ENCODE measurements at places on chromosomes 11 and 22.

DNA sequence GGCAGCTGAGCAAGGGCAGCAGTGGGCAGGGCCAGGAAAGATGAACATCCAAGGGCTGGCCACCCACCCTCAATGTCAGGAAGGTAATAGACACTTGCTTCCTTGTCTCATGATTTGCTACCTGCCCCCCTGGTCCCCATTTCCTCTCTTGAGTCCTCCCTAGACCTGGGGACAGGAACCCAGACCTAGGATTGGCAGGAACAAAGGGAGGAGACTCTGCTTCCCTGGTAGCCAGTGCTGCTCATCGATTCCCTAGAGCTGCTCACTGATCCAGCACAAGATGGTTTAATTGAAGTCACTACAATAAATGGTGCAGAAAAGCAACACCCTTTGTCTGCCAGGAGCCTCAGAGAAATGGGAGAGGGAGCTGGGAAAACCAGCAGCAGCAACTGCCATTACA, 67.8 kb upstream of the CHST1 start:
- no peak overlapping the region for H3K4me3 ChIP-seq
- peaks cover 44% of the 10 kb centered on the region for H3K27me3 ChIP-seq
- no peaks in the 10 kb centered on the region for H3K4me1 ChIP-seq
- H3K27ac ChIP-seq, result no peak overlapping the region

DNA sequence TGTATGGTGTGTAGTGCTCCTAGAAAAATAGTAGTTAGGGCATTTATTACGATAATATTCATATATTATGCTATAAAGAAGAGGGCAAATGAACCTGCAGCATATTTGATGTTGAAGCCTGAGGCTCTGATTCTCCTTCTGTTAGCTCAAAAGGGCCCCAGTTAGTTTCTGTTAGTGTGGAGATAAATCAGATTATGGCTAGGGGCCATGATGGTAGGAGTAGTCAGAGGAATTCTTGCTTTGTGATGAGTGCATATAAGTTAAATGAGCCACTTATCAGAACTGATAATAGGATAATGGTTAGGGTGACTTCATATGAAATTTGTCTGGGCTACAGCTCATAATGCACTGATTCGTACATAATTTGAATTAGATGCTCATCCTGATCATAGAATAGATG, 298.4 kb downstream of the DYNC2H1 start:
- H3K27ac ChIP-seq, result no peak overlapping the region
- no peak for DNase-seq
- no peaks in the 10 kb centered on the region for H3K36me3 ChIP-seq
- no peaks in the 10 kb centered on the region for H3K27me3 ChIP-seq
- H3K4me3 ChIP-seq, result no peak overlapping the region
- H3K4me1 ChIP-seq, result no peaks in the 10 kb centered on the region

DNA sequence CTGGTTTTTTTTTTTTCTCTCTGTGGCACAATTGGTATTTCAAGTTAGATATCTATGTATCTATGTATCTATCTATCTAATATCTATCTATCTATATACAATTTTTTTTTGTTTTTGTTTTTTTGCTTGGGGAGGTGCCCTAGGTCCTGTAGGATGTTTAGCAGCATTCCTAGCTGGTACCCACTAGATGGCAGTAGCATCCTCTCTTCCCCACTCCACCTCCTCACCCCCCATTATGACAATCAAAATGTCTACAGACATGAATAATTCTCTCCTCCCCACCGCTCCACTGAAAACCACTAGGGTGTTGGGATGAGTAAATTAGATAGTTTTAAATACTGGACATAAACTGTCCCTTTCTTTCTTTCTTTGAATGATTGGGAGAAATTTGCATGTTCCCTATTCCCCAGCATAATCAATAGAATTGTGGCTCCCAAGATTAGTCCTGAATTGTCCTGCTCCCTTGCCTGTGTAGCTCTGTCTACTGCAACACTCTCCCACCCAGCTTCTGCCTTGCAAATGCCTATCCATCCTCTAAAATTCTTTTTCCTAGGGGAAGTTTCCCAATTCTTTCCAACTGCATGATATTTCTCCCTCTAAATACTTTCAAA, 1152.4 kb downstream of the LRRC4C start:
- H3K4me3 ChIP-seq, result no peak overlapping the region
- H3K27me3 ChIP-seq, result no peaks in the 10 kb centered on the region
- DNase-seq, result no peak
- no peaks in the 10 kb centered on the region for H3K4me1 ChIP-seq

DNA sequence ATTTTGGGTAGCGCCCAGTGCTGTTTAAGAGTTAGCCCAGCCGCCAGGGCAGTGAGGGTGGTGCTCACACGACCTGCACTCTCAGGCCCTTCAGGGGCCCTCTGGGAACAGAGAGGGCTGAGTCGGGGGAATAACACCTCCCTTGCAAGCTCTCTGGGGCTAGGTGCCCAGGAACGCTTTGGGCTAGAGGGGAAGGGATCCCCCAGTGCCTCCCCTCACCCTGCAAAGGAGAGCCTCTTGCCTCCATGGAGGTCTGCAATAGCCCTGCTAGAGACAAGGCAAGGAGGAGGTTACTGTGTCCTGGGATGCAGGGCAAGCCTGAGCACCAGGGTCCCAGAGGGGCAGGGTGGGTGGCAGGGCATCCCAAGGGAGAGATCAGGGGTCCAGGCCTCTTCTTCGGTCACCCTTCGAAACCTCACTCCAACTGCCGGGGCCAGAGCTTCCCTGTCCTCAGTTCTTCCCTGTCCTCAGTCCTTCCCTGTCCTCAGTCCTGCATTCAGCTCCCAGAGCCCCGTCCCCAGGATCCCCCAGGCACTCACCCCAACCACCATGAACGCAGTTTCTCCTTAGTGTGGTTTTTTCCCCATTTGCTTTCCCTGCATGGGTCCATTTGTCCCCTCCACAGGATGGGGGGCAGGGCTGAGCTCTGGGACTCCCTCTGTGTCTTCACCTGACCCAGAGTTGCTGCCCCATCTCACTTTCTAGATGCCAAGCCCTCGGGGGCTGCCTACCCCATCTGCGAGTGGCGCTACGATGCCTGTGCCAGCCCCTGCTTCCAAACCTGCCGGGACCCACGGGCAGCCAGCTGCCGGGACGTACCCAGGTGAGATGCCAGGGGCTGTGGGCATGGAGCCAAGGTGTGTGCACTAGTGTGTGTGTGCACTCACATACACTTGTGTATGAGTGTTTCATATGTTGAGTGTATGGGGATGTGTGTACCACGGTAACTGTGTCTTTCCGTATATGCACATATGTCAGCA, 60.8 kb downstream of the OTOG start:
- no peaks in the 10 kb centered on the region for H3K36me3 ChIP-seq
- H3K27me3 ChIP-seq, result peaks cover 28% of the 10 kb centered on the region
- no peak overlapping the region for H3K4me3 ChIP-seq
- DNase-seq, result peak; percentile 3

- no peak overlapping the region for H3K4me3 ChIP-seq
- DNase-seq, result no peak
- no peaks in the 10 kb centered on the region for H3K4me1 ChIP-seq
Observed at GRCh38 chr11:122345586-122345985, 229.6 kb upstream of the BLID start.

DNA sequence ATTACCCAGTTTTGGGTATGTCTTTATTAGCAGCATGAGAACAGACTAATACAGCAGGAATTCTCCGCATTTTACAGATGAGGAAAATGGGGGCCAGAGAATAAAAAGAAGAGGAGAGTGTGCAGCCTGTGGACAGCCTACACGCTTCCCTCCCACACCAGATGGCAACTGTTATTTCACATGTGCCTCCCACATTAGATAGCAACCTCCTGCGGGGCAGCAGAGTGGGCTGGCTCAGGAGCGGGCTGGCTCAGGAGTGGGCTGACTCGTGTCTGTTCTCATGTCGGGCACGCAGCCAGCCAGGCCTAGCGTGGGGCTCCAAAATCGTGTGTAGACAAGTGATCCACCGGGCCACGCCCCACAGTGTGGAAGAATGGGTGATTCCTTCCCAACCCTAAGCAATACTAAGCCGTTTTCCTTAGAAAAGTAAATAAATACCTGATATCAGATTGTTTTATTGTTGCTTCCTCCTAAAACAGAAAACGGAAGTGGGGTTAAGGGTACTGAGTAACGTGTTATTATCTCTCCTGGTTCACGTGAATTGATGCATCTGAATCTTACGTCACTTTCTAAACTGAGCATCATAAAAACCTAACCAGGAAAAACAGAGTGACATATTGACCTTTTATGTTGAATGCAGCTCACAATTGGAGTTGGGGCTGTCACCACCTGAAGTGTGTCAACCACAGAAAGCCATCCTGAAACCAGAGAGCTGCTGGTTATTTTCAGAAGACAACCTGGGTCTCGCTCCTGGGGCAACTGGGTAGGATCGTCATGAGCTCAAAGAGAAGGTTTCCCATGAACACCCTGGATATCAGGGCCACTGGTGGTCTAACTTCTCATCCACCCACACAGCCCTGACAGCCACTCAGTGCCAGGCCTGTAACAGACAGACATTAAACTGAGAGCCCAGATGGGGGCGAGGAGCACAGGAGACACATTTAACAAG, 3.3 kb downstream of the TTLL1 start:
- H3K36me3 ChIP-seq, result peaks cover 8% of the 10 kb centered on the region
- peak overlapping the region; percentile 64 for H3K4me3 ChIP-seq
- H3K27ac ChIP-seq, result peak overlapping the region; percentile 92
- peaks cover 27% of the 10 kb centered on the region for H3K4me1 ChIP-seq
- H3K27me3 ChIP-seq, result no peaks in the 10 kb centered on the region

- H3K27ac ChIP-seq, result no peak overlapping the region
- H3K27me3 ChIP-seq, result no peaks in the 10 kb centered on the region
- no peaks in the 10 kb centered on the region for H3K36me3 ChIP-seq
- no peak overlapping the region for H3K4me3 ChIP-seq
- H3K4me1 ChIP-seq, result peaks cover 9% of the 10 kb centered on the region
- DNase-seq, result no peak
Observed at GRCh38 chr11:69044111-69045013, 4.4 kb upstream of the TPCN2 start.

GRCh38 chr22:24205438-24206195, 24.3 kb downstream of the SUSD2 start:
- DNase-seq, result no peak
- H3K36me3 ChIP-seq, result peaks cover 2% of the 10 kb centered on the region
- no peaks in the 10 kb centered on the region for H3K27me3 ChIP-seq
- no peaks in the 10 kb centered on the region for H3K4me1 ChIP-seq

GRCh38 chr11:12854829-12855228, 154.3 kb upstream of the RASSF10 start:
- no peak overlapping the region for H3K4me3 ChIP-seq
- no peak for DNase-seq
- no peak overlapping the region for H3K27ac ChIP-seq
- no peaks in the 10 kb centered on the region for H3K36me3 ChIP-seq
- no peaks in the 10 kb centered on the region for H3K4me1 ChIP-seq

DNA sequence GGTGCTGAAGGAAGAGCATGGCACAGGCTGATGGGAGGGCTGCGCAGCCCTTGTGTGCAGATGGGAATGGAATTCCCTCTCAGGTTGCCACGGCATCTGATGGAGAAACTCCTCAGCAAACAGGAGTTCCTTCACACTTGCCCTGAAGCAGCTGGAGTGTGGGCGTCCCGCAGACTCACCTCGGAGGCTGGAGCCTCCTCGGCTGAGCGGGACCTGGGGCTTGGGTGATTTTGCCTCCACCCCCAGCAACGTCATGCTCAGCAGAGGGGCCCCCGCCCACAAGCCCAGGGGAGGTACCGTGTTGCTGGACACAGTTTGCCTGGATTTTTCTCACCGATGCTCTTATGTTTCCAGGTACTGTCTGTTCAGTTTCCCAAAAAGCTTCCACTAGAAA, 63.4 kb downstream of the MYO7A start:
- no peaks in the 10 kb centered on the region for H3K36me3 ChIP-seq
- H3K27ac ChIP-seq, result no peak overlapping the region
- DNase-seq, result no peak
- H3K27me3 ChIP-seq, result no peaks in the 10 kb centered on the region

DNA sequence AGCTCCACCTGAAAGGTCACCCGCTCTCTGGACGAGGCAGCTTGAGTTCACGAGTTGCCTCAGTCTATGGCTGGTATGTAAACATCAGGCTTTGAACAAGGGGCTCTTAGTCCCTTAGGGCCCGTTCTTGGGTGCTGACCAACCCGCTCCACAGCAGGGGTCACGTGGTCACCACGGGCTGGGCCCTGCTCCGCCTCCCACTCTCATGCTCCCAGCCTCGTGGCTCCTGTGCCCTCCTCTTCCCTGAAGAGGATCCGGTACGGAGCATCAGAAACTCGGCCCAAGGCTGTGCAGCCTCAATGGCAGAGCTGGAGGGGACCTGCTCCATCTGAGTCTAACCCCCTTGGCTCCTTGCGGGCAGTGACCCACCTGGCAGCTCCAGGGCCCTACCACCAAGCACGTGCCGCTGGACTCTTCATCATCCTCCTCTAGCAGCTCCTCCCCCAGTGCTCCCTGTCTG, 54.2 kb upstream of the TTLL12 start:
- H3K4me1 ChIP-seq, result no peaks in the 10 kb centered on the region
- H3K27ac ChIP-seq, result no peak overlapping the region
- no peak overlapping the region for H3K4me3 ChIP-seq
- DNase-seq, result no peak

- no peaks in the 10 kb centered on the region for H3K4me1 ChIP-seq
- H3K4me3 ChIP-seq, result no peak overlapping the region
- no peak overlapping the region for H3K27ac ChIP-seq
- H3K36me3 ChIP-seq, result peaks cover 1% of the 10 kb centered on the region
Observed at GRCh38 chr11:102940714-102941588, 14.6 kb downstream of the MMP13 start.

DNA sequence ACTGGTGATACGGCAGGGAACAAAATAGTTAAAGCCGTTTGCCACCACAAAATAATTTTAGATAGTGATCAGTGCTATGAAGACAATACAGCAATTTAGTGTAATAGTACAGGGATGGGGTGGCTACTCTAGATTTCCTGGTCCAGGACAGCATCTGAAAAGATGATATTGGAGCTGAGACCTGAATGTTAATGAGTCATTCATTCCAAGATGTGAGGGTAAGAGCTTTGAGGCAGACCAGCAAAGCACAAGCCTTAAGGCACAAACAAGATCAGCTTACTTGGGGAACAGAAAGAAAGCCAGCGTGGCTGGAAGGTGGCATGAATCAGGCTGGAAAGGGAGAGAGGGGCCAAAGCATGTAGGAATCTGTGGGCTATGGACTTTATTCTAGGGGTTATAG, 132.3 kb downstream of the TRIM44 start:
- H3K27ac ChIP-seq, result no peak overlapping the region
- no peak for DNase-seq
- H3K4me3 ChIP-seq, result no peak overlapping the region
- peaks cover 4% of the 10 kb centered on the region for H3K36me3 ChIP-seq

DNA sequence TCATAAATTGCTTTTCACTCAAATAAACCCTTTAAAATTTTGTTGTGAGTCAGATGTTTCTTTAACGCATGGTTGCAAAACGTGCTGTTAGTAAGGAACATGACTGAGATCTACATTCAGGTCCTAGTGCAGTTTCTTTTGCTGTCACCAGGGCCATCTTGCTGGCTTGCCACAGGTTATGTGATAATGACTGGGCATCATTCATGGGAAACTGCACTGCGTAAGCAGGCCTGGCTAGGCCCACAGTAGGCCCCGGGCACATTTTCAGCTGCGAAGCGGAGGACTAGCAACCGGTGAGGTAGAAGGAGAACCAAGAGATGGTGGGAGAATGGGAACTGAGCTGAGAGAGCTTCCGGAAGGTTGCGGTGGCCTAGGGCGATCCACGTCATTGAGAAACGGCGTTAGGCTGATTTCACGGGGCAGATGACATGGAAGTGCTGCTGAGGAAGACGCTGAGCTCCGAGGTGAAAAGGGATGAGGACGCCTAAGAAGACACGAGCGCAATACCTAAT, 3.2 kb upstream of the KLHDC7B start:
- peak overlapping the region; percentile 31 for H3K4me3 ChIP-seq
- H3K27ac ChIP-seq, result peak overlapping the region; percentile 75
- H3K27me3 ChIP-seq, result no peaks in the 10 kb centered on the region
- no peak for DNase-seq
- H3K4me1 ChIP-seq, result peaks cover 49% of the 10 kb centered on the region

Data from central memory CD8-positive, alpha-beta T cell (primary cell).